ENCODE measurements at places on chromosomes 3 and 15. TPM values are rescaled to one million over a fixed set of nuclear protein-coding genes. Genes with fewer than 3 reads are reported as not detected.

P2RY13 gene
- 2.4 TPM for polyA plus RNA-seq

MUSTN1 gene
- polyA plus RNA-seq: 2.9 TPM

TMCO5A gene
- 0.15 TPM for polyA plus RNA-seq

FBXO40 gene
- under 0.01 TPM for polyA plus RNA-seq

ELL3 gene
- 4.5 TPM for polyA plus RNA-seq

SPESP1 gene
- 2.5 TPM for polyA plus RNA-seq

KNL1 gene
- 0.12 TPM for polyA plus RNA-seq

EXD1 gene
- polyA plus RNA-seq: 0.10 TPM

NT5DC2 gene
- 30.3 TPM for polyA plus RNA-seq

ITPKA gene
- 0.79 TPM for polyA plus RNA-seq

FMN1 gene
- 0.55 TPM for polyA plus RNA-seq

TM4SF18 gene
- polyA plus RNA-seq: 25.1 TPM

GOLGA8F gene
- not detected for polyA plus RNA-seq

VGLL3 gene
- 1.3 TPM for polyA plus RNA-seq

FOXB1 gene
- not detected for polyA plus RNA-seq

BFSP2 gene
- polyA plus RNA-seq: not detected

CNTN6 gene
- not detected for polyA plus RNA-seq

CHL1 gene
- polyA plus RNA-seq: 1.7 TPM
